ENCODE measurements at places on chromosomes 6 and 20.

- DNase-seq, result no peak
These were observed 26.2 kb downstream of the ATXN1 start for GRCh38 chr6:16735014-16735413.

DNA sequence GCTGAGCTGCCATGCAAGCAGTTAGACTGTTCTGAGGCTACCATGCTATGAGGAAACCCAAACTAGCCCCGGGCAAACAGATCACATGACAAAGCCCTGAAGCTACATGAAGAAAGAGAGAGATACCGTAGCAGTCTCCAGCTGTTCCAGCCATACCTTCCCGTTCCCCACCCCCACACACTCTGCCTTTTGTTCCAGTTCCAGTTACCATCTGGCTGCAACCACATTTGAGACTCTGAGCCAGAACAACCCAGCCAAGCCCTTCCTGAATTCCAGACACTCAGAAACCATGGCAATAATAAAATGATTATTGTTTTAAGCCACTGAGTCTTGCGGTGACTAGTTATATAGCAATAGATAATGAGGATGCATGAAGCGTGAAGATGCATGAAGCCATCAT, 28.3 kb downstream of the RIN2 start:
- no peak for DNase-seq

DNA sequence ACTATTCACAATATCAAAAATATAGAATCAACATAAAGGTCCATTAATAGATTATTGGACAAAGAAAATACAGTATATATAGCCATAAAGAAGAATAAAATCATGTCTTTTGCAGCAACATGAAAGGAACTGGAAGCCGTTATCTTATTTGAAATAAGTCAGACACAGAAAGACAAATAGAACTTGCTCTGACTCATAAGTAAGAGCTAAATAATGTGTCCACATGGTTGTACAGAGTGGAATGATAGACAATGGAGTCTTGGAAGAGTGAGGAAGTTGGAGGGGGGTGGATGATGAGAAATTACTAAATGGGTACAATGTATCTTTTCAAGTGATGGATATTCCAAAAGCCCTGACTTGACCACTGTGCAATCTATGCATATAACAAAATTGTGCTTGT, 613.5 kb downstream of the PHF3 start:
- no peak for DNase-seq

DNA sequence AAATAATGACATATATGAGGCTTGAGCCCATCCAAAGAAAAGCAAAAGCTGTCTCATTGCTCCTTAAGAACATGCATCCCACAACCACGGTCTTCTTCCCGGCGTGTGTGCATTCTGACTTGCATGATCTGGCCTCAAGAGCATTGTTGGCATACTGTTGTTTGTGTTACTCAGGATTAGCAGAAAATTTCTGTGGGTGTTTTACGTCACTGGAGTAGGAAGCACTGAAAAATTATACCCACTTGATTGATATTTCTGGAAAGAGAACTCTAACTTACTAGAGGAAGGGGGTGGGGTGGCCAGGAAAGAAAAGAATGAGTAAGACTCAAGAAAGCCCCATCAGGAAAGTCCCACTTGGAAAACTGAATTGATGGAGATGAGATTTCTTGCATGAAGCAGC, 326.2 kb upstream of the PRDM1 start:
- DNase-seq, result peak; percentile 43

Data from osteoblast (primary cell).